ENCODE measurements at places on chromosomes 5 and 9.
A peak's percentile ranks its signal among the peaks of the same experiment; 100 is the strongest.

DNA sequence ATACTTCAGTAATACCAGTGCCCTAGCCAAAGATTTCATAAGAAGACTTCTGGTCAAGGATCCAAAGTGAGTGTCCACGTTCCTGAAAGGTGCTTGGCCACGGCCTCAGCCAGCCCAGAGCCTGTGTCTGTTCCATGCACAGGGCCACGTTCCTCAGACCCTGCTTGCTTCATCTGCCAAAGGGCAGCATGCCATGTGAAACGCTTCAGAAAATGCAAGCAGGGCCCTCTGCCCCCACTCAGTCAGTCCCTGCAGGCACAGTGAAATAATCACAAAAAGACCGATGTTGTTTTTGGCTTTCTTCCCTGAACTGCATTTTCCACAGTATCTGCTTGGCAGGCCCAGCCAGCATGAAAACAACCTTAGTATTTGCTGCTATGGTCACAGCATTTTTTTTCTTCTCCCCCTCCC is 85.5 kb upstream of the CTSL start:
- peak; percentile 9 for DNase-seq

- DNase-seq, result peak; percentile 85
Measured at GRCh38 chr5:50595199-50595598, 71.2 kb upstream of the PARP8 start.

DNA sequence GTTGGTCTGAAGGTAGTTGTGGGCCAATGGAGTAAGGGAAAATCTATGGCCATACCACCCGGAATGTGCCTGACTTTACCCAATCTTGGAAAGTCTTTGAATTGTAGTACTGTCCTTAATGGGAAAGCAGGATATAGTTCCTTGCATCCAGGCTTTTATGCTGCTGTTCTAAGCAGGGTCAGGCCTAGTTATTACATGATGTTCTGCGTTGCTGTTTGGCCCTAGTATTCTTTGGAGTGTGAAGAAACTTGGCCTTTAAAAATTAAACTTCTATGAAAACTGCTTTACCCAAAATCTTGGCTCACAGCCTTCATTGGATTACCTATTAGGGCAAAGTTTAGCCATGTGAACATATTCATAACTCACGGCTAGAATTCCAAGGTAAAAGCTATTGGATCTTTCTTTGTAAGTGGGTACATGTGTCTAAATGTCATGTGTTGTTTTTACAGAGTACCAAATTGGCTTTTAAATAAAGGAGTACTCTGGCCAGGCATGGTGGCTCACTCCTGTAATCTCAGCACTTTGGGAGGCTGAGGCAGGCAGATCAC is 211.1 kb downstream of the DTWD2 start:
- DNase-seq, result no peak

- no peak for DNase-seq
Measured at GRCh38 chr5:161895514-161895913, 47.6 kb downstream of the GABRA1 start.

DNA sequence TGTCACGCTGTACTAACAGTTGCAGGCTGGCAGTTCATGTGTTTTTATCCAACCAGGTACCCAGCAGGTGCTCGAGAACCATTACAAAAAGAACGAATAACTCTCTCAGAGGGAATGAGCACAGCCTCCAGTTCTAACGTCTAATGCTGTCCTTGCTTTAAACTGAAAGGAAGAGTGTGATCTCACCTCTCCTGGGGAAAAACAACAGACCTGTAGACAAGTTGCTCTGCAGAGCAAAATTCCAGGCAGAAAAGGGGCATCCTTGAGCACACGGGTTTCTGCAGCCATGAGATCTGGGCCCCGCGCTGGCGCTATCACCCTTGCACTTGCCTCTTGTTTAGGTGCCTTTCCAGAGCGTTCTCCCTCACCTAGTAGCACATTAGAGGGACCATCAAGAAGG is 92.5 kb upstream of the DNAH5 start:
- DNase-seq, result no peak

DNA sequence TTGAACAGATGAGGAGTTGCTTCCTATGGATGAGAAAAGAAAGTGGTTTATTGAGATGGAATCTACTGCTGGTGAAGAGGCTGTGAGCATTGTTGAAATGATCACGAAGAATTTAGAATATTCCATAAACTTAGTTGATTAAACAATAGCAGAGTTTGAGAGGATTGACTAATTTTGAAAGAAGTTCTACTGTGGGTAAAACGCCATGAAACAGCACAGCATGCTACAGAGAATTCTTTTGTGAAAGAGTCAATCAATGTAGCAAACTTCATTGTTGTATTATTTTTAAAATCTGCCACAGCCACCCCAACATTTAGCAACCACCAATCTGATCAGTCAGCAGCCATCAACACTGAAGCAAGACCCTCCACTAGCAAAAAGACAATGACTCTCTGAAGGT is 309.1 kb downstream of the SPOCK1 start:
- DNase-seq, result peak; percentile 73

- DNase-seq, result no peak
Measured at GRCh38 chr9:14170392-14170931, 143.5 kb downstream of the NFIB start.

DNA sequence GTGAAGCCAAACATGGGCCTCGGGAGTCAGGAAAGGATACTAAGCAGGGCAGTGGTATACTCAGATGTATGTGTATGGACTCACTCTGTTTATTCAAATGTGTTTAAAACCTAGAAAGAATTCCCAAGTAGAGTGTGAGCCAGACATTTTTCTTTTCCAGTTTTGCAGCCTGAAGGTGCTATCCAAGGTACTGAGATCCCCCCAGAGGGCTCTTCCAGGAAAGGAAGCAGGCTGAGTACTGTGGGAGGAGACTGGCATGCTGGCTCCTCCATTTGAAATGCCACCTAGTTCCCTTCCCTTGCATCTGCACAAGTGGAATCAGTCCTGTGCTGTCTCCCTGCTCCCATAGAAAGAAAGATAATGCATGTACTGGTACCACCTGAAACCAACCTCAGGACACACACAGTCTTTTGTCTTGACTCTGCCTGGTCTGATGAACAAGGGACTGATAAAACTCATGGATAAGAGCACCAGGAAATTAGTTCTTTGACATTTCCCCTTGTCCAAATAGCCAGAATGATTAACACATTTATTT is 85.9 kb downstream of the HRH2 start:
- no peak for DNase-seq

GRCh38 chr9:112377684-112378327 is 2.1 kb upstream of the HSDL2 start:
- no peak for DNase-seq

GRCh38 chr9:35029241-35029640 is 39.7 kb downstream of the DNAJB5 start:
- DNase-seq, result no peak

- peak; percentile 25 for DNase-seq
Measured at GRCh38 chr5:133205204-133205603, 153.4 kb downstream of the HSPA4 start.

GRCh38 chr9:83196946-83197345 is 134.0 kb upstream of the RASEF start:
- no peak for DNase-seq

DNA sequence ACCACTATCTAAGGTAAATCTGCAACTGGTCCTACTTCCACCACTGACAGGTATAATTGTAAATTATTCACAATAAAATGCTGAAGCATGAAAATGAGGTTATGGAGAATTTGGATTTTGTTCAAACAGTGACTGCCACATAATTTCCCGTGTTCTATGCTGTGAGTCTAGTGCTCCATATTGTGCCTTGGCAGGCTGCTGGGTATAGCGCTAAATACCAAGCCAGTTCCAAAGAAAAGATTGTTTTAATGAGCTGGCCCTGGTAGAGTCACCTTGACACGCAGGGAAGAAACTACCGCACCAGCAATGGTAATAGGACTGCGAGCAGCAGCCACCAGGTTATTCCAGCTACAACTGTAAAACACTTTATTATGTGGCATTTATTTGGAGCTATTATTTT is 30.4 kb downstream of the PSMB7 start:
- no peak for DNase-seq

- peak; percentile 82 for DNase-seq
Measured at GRCh38 chr9:110179734-110180133, 28.2 kb downstream of the C9orf152 start.

- DNase-seq, result no peak
Measured at GRCh38 chr5:139462586-139463276, at the start of gene ECSCR. Gene ECSCR, minus strand, starts transcription at chr5:139462743. Its CDS starts 73 bp downstream, at chr5:139462670.

Measured in AG10803 (cell line).